ENCODE measurements at places on chromosomes 16 and 17.
A peak's percentile ranks its signal among the peaks of the same experiment; 100 is the strongest.

- peak; percentile 100 for DNase-seq
Observed at GRCh38 chr17:8935191-8935590, 30.3 kb downstream of the PIK3R5 start.

- no peak for DNase-seq
Observed at GRCh38 chr16:56466344-56466743, 15.0 kb downstream of the OGFOD1 start.

DNA sequence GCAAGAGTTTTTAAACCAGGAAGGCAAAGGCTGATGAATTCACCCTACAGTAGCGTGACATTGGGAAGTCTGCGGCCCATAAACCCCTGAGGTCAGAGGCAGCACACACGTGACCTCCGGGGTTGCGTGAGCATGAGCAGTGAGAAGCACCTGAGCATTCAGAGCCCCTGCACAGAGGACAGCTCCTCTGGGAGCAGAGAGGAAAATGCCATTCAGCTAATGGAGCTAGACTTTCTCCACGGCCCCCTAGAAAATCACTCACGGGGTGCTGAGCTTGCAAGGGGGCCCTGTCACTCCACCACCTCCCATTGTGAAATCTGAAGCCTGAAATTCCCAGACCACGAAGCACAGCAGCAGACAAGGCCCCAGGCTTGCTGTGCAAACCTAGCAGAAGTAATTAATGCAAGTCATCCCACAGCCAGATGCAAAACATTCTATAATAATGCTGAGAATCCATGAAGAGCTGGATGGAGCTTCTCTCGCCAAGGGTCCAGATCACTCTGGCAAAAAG lies 114.9 kb upstream of the RCVRN start:
- peak; percentile 69 for DNase-seq

- no peak for DNase-seq
Observed at GRCh38 chr16:19147126-19147525, 20.9 kb upstream of the SYT17 start.

GRCh38 chr16:16150117-16150877 lies 73.0 kb downstream of the ABCC6 start:
- no peak for DNase-seq

- DNase-seq: no peak
Observed at GRCh38 chr16:86777381-86777946, 199.1 kb downstream of the FOXL1 start.

- DNase-seq: no peak
Observed at GRCh38 chr17:2814049-2814448, 17.8 kb downstream of the RAP1GAP2 start.

DNA sequence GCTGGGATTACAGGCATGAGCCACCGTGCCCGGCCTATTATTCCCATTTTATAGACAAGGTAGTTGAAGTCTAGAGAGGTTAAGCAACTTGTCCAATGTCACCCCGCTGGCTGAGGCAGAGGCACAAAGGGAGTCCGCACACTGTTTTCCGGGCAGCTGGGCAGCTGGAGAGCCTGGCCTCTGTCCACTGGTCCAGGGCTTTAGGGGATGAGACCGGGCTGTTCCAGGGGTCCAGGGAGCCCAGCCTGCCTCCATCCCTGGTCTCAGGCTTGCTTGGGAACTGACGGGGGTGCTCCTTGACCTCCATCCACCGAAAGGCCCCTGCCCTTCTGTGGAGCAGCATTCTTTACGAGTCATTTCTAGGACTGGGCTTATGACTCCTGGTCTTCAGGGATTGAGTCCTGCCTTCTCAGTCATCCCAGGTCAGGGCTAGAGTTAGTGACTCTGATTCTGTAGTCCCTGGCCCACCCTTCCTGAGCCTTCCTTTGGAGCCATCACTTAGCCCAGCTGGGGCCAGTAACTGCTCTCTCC lies 37.5 kb downstream of the SOCS3 start:
- no peak for DNase-seq

DNA sequence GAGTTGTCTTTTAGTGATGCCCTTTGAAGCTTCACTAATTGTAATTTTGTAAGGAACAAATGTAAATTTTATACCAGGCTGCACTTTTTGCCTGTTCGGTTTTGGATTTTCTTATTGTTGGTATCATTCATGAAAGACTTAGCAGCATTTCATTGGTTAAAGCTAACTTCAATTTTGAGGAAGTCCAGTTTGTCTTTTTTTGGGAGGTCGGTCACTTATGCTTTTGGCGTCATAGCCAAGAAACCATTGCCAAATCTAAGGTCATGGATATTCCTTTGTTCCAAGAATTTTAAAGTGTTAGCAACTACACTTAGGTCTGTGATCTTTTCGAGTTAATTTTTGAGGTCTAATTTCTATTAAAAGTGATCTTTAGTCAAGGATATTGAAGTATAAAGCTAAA lies 77.1 kb downstream of the PRKCA start:
- peak; percentile 27 for DNase-seq

- DNase-seq: peak; percentile 55
Observed at GRCh38 chr16:6682142-6682811, 650.4 kb upstream of the RBFOX1 start.
